ENCODE measurements at places on chromosomes 5 and 9.

DNA sequence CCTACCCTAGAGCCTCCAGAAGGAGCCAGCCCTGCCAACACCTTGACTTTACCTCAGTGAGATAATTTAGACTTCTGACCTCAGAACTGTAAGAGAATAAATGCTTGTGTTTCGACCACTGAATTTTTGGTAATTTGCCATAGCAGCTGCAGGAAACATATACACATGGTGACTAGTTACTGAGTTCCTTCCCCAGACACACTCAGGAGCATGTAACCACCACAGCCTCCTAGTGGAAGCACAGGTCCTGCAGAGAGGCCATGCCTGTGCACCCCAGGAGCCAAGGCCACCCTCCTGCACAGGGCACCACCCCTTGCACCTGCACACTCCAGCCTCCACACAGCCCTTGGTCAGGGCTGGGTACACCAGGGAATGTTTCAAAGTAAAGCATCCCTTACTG lies 7.6 kb upstream of the CAMSAP1 start:
- no peak for DNase-seq

DNA sequence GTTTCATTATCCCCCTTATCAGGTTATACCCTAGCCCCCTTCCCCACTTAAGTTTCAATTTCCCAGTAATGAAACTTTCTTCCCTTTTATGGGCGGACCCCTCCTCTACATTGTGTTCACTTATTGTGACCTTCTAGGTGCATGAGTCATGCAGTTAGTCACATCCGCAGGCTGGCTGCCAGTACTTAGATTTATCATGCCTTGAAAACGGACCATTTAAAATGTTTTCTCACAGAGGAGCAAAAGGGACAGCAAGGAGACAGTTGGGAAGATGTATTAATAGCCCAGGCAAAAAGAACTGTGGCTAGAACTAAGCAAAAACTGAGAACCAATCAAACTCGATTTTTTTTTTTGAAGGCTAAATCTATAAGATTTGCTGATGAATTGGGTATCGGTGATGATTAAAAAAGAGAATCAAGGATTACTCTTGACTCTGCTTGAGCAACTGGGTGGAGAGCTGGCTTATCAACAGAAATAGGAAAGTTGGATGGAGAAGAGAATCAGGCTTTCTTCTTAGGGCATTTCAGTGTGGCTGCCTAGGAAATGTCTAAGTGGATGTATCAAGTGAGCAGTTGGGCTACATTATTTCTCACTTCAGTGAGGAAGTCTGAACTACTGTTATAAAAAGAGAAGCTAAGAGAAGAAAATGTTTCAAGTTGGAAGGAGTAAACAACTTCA lies 615.0 kb downstream of the HINT1 start:
- no peak for DNase-seq

DNA sequence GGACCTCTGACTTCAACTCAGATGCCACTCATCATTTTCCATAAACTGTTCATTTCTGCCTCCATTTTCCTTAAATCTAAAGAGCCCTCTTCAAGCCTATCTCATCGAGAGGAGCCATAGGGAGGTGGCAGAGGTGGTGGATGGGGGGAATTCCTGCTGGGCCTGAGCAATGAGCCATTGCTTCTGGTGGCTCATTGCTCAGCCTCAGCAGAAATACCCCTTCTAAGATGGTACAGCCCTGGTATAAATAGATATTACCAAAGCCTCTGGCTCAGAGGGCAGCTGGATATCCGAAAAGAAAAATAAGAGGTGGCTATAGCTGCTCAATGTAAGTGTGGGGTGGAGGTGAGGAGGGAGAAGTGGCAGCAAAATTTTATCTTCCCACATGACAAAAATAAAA lies 313.5 kb downstream of the CAAP1 start:
- no peak for DNase-seq

DNA sequence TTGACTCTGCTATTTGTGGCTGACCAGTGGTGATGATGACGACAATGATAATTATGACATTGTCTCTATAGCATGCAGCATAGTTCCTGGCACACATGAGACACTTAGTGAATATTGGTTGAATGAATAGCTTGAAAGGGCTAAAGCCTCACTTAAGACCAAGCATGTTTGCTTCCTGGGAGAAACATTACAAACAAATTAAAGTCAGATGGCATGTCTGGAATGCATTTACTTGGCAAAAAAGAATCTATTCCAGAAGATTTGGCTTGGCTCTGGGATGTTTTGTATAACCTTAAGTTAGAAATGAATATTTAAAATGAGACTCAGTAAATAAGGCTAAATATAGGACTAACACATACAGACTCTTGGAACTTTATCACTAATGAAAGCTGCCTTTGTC lies 21.6 kb downstream of the GAS1 start:
- DNase-seq = no peak

- DNase-seq = no peak
Observed at GRCh38 chr5:50768634-50769033, 102.2 kb downstream of the PARP8 start.

DNA sequence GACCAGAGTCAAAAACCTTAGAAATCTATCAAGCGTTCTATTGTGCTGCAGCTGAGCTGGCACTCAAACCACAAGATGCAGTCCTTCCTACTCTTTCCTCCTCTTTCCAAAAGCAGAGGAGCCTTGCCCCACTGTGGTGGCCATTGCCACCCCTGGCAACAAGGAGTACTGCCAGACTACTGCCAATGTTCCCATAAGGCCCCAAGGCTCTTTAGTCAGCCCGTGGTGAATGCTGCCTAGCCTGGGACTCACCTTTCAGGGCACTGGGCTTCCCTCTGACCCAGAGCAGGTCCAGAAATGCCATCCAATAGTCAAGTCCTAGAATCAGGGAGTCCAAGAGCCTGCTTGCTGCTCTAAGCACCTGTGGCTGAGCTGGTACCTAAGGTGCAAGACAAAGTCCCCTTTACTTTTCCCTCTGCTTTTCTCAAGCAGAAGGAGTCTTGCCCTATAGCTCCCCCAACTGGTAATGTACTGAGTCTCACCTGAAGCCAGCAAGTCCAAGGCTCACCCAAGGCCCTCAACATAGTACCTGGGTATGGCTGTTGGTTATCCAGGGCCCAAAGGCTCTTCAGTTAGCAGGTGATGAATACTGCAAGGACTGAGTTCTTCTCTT lies 219.4 kb downstream of the ATPSCKMT start:
- peak; percentile 5 for DNase-seq

DNA sequence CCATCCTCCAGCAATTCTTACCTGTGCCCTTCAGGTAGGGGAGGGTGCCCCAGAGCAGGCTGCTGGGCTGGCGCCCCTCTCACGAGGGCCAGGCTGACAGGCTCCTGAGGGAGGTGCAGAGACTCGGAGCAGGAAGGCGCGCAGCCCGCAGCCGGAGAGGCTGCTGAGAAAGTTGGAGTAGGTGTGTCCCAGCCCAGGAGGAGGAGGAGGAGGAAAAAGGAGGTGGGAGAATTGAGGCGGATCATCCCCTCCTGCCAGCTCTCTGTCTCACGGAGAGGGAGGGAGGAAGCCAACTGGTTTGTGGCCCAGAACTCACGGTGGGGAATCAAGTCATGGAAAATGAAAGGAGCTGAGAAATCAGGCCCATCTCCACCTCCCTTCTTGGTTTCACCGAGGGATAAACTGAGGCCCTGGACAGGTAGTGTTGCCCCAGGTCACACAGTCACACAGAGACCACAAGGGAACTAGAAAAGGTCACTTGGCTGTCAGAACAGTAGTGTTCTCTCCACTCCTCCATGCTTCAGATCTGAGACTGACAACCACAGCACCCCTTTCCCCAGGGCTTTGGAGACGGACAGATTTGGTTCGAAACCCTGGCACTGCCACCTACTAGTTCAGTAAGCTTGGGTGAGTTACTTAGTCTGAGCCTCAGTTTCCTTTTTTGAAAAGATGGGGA lies at the start of gene FAT2:
TSS of gene FAT2 (minus strand) at position 188 of the 676 bp plus-strand sequence. CDS start 22,400 bp downstream, outside the sequence.
- DNase-seq = no peak

- no peak for DNase-seq
Observed at GRCh38 chr5:52577546-52577945, 210.2 kb upstream of the ITGA1 start.

DNA sequence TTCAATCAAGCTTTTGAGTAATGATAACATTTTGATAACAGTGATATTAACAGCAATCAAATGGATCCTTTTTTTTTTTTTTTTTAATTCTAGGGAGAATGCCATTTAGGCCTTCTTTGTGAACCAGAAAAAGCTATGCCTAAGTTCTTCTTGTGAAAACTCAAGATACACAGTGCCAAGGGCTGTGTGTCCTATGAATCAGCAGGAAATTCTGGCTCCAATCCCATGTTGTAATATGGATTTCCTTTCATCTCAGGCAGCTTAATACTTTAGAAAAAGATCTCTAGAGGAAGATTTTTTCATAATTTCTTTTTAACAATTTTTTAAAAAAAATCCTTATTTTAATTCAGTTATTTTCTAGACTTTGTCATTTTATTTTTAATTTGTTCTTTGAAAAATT lies 96.1 kb downstream of the NUDT12 start:
- no peak for DNase-seq

- DNase-seq = peak; percentile 31
Observed at GRCh38 chr5:176629853-176630680, at the start of the genes EIF4E1B and SNCB. EIF4E1B (plus strand) TSS chr5:176630675; CDS start chr5:176642788, 12,113 bp downstream. SNCB (minus strand) TSS chr5:176630534; CDS start chr5:176629654, 880 bp downstream.
